Endodermal cell (in vitro differentiated cells): ENCODE measurements at places on chromosomes 2 and 18. TPM values are rescaled to one million over a fixed set of nuclear protein-coding genes. Genes with fewer than 3 reads are reported as not detected.

- no peak for DNase-seq
- H3K4me3 ChIP-seq: no peak overlapping the region
- no peaks in the 10 kb centered on the region for H3K36me3 ChIP-seq
Measured at GRCh38 chr2:12556762-12557161, 160.0 kb upstream of the TRIB2 start.

DNA sequence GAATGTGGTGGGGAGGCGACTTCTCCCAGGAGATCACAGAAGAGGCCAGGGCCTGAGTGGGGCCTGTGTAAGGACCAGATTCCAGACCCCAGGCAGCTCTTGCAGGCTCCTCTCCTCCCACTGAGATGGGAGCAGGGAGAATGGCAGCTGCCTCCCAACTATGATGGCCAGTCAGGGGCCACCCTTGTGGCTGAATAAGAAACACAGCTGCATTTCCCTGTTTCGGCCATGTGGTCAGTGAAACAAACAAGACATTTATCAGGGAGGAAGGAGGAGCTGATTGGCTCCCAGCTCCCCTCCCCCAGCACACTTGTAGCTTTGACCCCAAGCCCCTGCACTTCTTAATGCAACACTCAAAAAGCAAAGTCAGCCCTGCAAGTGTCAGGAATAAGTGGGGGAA lies 143.5 kb downstream of the CELF4 start:
- H3K4me3 ChIP-seq: no peak overlapping the region
- H3K27ac ChIP-seq: peak overlapping the region; percentile 42
- no peaks in the 10 kb centered on the region for H3K36me3 ChIP-seq
- H3K4me1 ChIP-seq: peaks cover 3% of the 10 kb centered on the region
- peaks cover 3% of the 10 kb centered on the region for H3K27me3 ChIP-seq

HOXD4 gene
- total RNA-seq: not detected in 2 replicates

- no peak for DNase-seq
- no peaks in the 10 kb centered on the region for H3K36me3 ChIP-seq
- no peak overlapping the region for H3K27ac ChIP-seq
- no peak overlapping the region for H3K4me3 ChIP-seq
Measured at GRCh38 chr2:9294764-9295163, 88.2 kb downstream of the ASAP2 start.

GRCh38 chr2:197210430-197210829 lies 100.2 kb downstream of the ANKRD44 start:
- H3K27me3 ChIP-seq: no peaks in the 10 kb centered on the region
- no peak overlapping the region for H3K4me3 ChIP-seq
- H3K36me3 ChIP-seq: no peaks in the 10 kb centered on the region
- peaks cover 7% of the 10 kb centered on the region for H3K4me1 ChIP-seq
- no peak overlapping the region for H3K27ac ChIP-seq

- no peak for DNase-seq
- no peak overlapping the region for H3K27ac ChIP-seq
- H3K36me3 ChIP-seq: no peaks in the 10 kb centered on the region
- no peak overlapping the region for H3K4me3 ChIP-seq
- H3K4me1 ChIP-seq: no peaks in the 10 kb centered on the region
Measured at GRCh38 chr18:9289698-9290097, 44.9 kb upstream of the TWSG1 start.

DNA sequence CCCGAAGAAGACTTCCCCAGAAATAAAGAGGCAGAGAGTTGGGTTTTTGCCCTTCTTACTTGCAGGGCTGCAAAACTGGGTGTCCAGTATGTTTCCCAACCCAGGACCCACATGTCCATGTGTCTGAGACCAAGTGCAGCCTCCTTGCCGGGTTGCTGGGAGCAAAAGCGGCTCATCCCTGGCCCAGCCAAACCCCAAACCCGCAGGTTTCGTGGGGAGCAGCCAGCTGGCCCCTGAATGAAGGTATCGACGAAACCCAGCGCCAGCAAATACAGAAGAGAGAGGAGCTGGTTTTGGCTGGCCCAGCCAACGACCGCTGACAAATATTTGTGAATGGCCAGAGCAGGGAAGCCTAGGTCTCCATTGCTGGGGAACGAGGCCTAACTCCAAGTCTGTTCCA lies 197.1 kb downstream of the SMAD7 start:
- H3K27ac ChIP-seq: no peak overlapping the region
- H3K4me1 ChIP-seq: no peaks in the 10 kb centered on the region
- H3K4me3 ChIP-seq: no peak overlapping the region

LMAN2L gene
- total RNA-seq: 24.5 and 30.4 TPM in 2 replicates

ARL6IP6 gene
- 45.7 and 49.6 TPM in 2 replicates for total RNA-seq

- no peaks in the 10 kb centered on the region for H3K4me1 ChIP-seq
- H3K4me3 ChIP-seq: no peak overlapping the region
- no peak for DNase-seq
- no peaks in the 10 kb centered on the region for H3K36me3 ChIP-seq
- H3K27ac ChIP-seq: no peak overlapping the region
Measured at GRCh38 chr18:38759457-38759856, 1193.9 kb upstream of the CELF4 start.

- no peaks in the 10 kb centered on the region for H3K27me3 ChIP-seq
- no peak overlapping the region for H3K27ac ChIP-seq
- DNase-seq: no peak
- H3K4me1 ChIP-seq: no peaks in the 10 kb centered on the region
- no peak overlapping the region for H3K4me3 ChIP-seq
- H3K36me3 ChIP-seq: no peaks in the 10 kb centered on the region
Measured at GRCh38 chr2:104280216-104280615, 573.7 kb upstream of the POU3F3 start.

DNA sequence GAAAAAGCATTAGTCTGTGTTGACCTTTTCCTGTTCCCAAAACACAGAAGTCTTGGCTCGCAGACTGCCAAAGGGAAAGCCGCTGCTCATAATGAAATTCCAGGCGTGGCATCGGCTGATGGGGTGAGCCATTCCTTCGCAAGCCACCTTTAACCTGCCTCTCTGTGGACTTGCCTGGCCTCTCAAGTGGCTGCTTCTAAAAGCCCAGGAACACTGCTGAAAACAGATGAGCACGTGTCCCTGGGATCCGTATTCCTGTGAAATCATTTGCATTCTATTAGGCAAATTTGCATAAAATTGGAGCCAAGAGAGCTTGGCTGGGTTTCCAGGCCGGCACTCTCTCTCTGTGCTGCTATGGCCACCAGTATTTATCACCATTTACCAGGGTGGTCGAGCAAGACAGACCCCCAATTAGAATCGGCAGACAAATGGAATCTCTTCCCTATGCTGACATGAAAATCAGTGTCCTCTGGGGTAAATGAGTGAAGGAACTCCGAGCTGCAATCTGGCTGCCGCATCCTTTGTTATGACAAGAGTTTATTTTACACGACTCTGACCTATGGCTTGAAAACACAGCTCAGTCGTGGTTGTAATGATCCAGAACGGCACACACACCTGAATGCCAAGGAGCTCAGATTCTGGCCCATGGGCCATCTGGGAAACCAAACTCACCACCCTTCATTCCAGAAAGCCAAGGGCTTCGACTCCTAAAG lies 21.7 kb downstream of the BCL2 start:
- H3K36me3 ChIP-seq: no peaks in the 10 kb centered on the region
- no peak for DNase-seq
- H3K4me1 ChIP-seq: no peaks in the 10 kb centered on the region
- H3K27me3 ChIP-seq: no peaks in the 10 kb centered on the region

DNA sequence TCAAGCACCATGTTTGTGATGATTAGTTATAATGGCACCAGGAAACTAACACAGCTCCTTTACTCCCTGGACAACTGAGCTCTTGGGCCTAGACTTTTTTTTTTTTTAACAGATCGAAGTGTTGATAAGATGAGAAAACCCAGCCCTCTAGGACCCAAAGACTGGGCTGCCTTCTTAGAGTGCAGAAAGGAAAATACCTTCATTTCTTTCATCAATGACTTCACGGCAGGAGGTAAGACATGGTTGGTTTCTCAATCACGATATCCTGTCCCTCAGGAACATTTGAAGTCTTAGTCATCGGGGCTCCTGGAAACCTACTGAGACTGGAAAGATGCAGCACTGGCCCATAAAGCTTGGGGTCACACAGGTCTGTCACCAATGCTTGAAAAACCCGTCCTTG lies 84.7 kb downstream of the TNFRSF11A start:
- no peak overlapping the region for H3K27ac ChIP-seq
- H3K27me3 ChIP-seq: no peaks in the 10 kb centered on the region
- no peak for DNase-seq
- H3K4me1 ChIP-seq: no peaks in the 10 kb centered on the region

- H3K4me1 ChIP-seq: no peaks in the 10 kb centered on the region
- DNase-seq: no peak
- H3K36me3 ChIP-seq: no peaks in the 10 kb centered on the region
Measured at GRCh38 chr2:54310961-54311360, 54.9 kb upstream of the TSPYL6 start.

- no peaks in the 10 kb centered on the region for H3K27me3 ChIP-seq
- H3K27ac ChIP-seq: no peak overlapping the region
- H3K4me1 ChIP-seq: no peaks in the 10 kb centered on the region
- H3K36me3 ChIP-seq: no peaks in the 10 kb centered on the region
- DNase-seq: peak; percentile 56
- H3K4me3 ChIP-seq: no peak overlapping the region
Measured at GRCh38 chr2:202193881-202194353, 44.5 kb downstream of the SUMO1 start.

GRCh38 chr2:3195641-3196476 lies 181.8 kb downstream of the EIPR1 start:
- peaks cover 32% of the 10 kb centered on the region for H3K36me3 ChIP-seq
- no peak for DNase-seq
- peak overlapping the region; percentile 22 for H3K27ac ChIP-seq
- H3K27me3 ChIP-seq: no peaks in the 10 kb centered on the region
- no peaks in the 10 kb centered on the region for H3K4me1 ChIP-seq

GRCh38 chr2:152792974-152793373 lies 74.6 kb downstream of the ARL6IP6 start:
- no peaks in the 10 kb centered on the region for H3K27me3 ChIP-seq
- peaks cover 10% of the 10 kb centered on the region for H3K4me1 ChIP-seq
- H3K27ac ChIP-seq: no peak overlapping the region
- H3K4me3 ChIP-seq: no peak overlapping the region
- DNase-seq: no peak

DNA sequence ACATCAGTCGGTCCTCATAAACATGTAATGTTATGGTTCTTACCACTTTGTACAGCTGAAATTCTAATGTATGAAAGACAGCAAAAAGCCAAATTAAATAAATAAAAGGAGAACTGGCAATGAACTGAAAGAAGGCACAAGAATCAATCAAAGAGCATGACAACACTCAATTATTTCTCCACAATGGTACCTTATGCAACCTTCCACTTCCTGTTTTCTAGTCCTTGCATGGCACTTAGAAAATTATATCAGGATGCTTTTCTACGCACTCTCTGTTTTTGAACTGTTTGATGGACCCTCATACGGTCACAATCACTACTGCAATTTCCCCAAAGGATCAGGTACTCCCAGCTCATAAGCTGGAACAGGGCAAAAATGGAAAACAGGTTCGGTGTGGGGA lies 81.6 kb downstream of the EPB41L3 start:
- H3K27me3 ChIP-seq: no peaks in the 10 kb centered on the region
- H3K4me1 ChIP-seq: no peaks in the 10 kb centered on the region
- DNase-seq: no peak
- H3K4me3 ChIP-seq: no peak overlapping the region
- H3K36me3 ChIP-seq: no peaks in the 10 kb centered on the region
- no peak overlapping the region for H3K27ac ChIP-seq

- H3K4me3 ChIP-seq: peak overlapping the region; percentile 89
- no peak overlapping the region for H3K27ac ChIP-seq
- H3K27me3 ChIP-seq: peaks cover 34% of the 10 kb centered on the region
- no peaks in the 10 kb centered on the region for H3K36me3 ChIP-seq
- no peak for DNase-seq
Measured at GRCh38 chr18:62521593-62521992, 1.2 kb upstream of the ZCCHC2 start.

ATP6V1C2 gene
- 0.73 TPM in 1 of 3 replicates, not detected in the others for total RNA-seq

CFAP65 gene
- total RNA-seq: 1.5 and 1.7 TPM in 2 replicates

UGP2 gene
- 96.3 to 123 TPM (median 104 TPM) in 3 replicates for total RNA-seq

- DNase-seq: no peak
- no peaks in the 10 kb centered on the region for H3K36me3 ChIP-seq
- no peak overlapping the region for H3K27ac ChIP-seq
Measured at GRCh38 chr2:111208639-111209038, 87.9 kb downstream of the BCL2L11 start.

TMEM200C gene
- total RNA-seq: 5.0 to 7.3 TPM (median 7.0 TPM) in 3 replicates

GAREM2 gene
- total RNA-seq: 6.0 to 11.5 TPM (median 10.0 TPM) in 3 replicates

GRCh38 chr18:3664563-3665178 lies 214.7 kb downstream of the TGIF1 start:
- H3K27me3 ChIP-seq: no peaks in the 10 kb centered on the region
- H3K4me1 ChIP-seq: no peaks in the 10 kb centered on the region
- H3K36me3 ChIP-seq: peaks cover 6% of the 10 kb centered on the region
- H3K4me3 ChIP-seq: peak overlapping the region; percentile 72
- DNase-seq: peak; percentile 64
- H3K27ac ChIP-seq: peak overlapping the region; percentile 56

DNA sequence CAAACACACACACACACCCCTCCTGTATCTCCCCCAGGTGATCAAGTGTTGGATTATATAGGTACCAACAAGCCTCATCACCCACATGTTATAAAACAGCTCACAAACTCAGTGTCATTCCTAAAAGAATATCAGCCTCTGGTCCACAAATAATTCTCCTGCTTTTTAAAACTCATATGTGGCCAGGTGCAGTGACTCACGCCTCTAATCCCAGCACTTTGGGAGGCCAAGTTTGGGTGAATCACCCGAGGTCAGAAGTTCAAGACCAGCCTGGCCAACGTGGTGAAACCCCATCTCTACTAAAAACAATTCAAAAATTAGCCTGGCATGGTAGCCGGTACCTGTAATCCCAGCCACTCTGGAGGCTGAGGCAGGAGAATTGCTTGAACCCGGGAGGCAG lies 87.8 kb downstream of the LRATD1 start:
- H3K27ac ChIP-seq: no peak overlapping the region
- no peaks in the 10 kb centered on the region for H3K36me3 ChIP-seq
- H3K4me1 ChIP-seq: no peaks in the 10 kb centered on the region
- DNase-seq: no peak

- H3K27ac ChIP-seq: no peak overlapping the region
- DNase-seq: no peak
- H3K36me3 ChIP-seq: no peaks in the 10 kb centered on the region
- H3K4me3 ChIP-seq: no peak overlapping the region
- H3K27me3 ChIP-seq: peaks cover 20% of the 10 kb centered on the region
Measured at GRCh38 chr2:99555404-99555803, 65.6 kb upstream of the REV1 start.

DNA sequence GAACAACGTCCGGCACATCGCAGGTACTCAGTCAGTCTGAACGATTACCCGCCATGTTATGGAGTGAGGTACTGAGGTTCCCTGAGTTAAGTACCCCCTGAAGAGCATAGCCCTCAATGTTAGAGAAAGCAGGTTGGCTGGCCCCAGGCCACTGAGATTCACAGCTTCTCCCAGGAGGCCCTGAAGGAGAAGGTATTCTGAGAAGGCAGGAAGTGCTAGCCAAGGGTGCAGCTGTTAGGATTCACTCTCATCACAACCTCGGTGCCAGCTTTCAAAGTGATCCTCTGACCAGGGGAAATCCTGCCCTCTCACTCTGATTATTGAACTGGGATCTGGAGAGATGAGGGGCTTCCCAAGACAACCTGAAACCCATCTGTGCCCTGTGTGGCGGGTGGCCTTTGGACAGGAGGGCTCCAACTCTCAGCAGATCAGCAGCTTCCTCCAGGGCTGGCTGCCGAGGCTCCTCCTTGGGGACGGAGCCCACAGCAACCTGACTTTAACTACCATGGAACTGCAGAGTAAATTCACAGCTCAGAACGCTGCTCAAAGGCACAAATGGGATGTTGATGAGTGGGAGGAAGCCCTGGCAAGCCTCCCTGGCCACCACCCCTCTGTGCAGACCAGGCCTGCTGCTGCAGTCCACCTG lies 7.8 kb downstream of the EHD3 start:
- DNase-seq: peak; percentile 34
- H3K27me3 ChIP-seq: no peaks in the 10 kb centered on the region
- peaks cover 10% of the 10 kb centered on the region for H3K36me3 ChIP-seq
- peaks cover 5% of the 10 kb centered on the region for H3K4me1 ChIP-seq
- no peak overlapping the region for H3K27ac ChIP-seq

GRCh38 chr2:132279930-132280615 lies 118.3 kb upstream of the ANKRD30BL start:
- H3K27me3 ChIP-seq: no peaks in the 10 kb centered on the region
- H3K27ac ChIP-seq: no peak overlapping the region
- H3K4me3 ChIP-seq: no peak overlapping the region
